ENCODE measurements at places on chromosomes 12 and 14. TPM values are rescaled to one million over a fixed set of nuclear protein-coding genes. Genes with fewer than 3 reads are reported as not detected.

The B3GNT4 gene
- 0.04 TPM for total RNA-seq

The SLC4A8 gene
- total RNA-seq, result 0.80 TPM

The KCNK10 gene
- 0.04 TPM for total RNA-seq

The SLC6A15 gene
- total RNA-seq, result 0.98 TPM

The G2E3 gene
- 21.3 TPM for total RNA-seq
